ENCODE measurements at places on chromosomes 3 and 15.

DNA sequence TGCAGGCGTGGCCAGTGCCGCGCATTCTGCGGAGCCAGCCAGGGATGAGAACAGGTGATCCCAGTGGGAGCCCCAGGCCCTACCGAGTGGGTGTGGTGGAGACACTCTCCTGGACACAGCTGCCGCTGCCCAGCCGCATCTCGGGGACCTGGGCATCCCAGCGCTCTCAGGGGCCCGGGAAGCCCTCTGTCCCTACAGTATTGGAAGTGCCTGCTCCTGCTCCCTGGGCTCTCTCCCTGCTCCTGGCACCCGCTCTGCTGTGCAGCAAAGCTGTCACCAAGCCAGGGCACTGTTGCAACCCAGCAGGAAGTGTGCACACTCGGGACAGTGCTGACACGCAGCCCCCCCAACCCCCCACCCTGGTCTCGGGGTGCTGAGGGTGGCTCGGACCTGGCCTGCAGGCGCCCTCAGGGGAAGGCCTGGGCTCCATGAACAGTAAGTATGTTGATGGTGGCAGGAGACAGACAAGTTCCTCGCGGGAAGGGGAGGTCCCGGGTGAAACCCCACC, 1177.4 kb upstream of the GBE1 start:
- DNase-seq, result no peak

- peak; percentile 74 for DNase-seq
Measured at GRCh38 chr15:73927476-73928240, 1.4 kb downstream of the LOXL1 start.

DNA sequence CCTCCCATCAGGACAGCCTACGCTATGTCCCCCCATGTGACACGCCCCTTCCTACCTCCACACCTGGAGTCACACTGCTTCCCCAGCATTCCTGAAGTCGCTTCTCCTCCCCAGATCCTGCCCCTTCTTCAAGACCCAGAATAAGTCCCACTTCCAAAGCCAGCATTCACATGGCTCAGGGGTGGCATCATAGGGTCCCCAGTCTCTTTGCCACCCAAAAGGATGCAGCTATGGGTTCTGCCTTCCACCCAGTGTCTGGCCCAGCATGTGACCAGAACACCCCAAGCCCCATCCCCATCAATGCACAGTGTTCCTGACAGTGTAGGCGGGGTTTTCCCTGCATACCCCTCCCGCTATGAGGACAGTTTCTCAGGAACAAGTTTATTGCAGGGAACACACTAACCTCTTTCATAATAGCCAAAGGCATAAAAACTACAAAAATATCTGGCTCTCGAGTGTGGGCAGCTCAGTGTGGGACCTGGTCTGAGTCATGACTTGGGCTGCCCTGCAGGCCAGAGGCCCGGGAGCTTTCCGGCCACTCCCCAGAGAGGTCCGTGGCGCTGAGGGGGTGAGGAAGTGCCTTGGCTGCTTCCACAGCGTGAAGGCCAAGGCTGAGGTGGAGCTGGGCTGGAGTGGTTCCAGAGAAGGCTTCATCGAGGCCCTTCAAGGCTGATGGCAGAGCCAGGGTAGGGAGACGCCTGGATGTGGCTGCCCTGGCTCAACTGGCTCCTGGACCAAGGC, 5.8 kb downstream of the ISLR start:
- DNase-seq, result no peak

GRCh38 chr3:67109651-67110204, 111.6 kb downstream of the KBTBD8 start:
- DNase-seq, result peak; percentile 2

- no peak for DNase-seq
Measured at GRCh38 chr3:172133838-172134237, 94.5 kb downstream of the FNDC3B start.

- DNase-seq, result no peak
Measured at GRCh38 chr3:128515-129172, 67.9 kb upstream of the CHL1 start.

DNA sequence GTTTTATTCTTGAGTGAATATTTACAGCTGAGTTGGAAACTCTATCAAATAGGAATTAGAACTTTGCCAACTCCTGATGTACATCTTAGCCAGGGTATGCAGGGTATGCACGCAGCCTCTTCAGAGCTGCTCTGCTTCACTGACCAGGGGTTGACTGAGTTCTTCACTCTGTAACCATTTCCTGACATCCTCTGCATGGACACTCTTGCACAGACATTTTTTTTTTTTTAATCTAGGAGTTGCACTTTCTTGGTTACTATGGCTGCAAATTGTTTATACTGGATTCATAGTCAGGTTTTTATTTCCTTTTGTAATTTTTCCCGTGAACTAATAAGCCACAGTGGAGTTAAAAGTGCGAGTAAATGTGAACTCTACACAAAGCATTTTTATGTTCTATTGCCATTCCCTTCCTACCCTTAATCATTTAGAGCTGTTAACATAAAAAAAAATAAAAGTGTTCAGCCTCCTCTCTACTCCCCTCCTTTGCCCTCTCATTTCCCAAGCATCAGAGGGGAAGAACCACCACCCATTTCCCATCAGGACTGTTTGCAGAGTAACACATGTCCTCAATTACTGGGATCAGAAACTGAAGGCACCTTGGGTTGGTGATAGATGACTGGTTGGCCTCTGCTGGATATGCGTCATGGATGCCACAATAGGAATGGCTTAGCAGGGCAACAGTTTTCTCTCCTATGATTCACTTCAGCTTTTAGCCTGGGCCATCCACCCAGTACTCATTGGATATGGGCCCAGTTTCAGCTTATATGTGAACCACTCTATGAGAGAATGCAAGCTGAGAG, 54.0 kb downstream of the DUT start:
- no peak for DNase-seq

DNA sequence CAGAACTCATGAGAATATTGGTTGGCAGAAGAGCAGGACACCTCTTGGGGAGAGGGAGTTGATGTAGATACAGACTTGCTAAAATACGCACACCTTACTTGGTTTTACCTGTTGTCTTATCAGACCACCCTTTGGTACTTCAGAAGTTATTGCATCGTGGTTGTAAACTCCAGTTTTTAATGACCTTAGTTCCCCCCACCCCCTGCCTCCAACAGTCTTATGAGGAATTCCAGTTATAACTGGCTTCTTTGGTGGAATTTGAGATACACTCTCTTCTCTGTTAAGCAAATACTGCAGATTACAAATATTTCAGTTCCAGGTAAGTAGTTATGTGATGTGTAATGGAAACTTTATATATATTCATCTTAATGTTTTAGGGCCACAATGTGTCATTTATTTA, 5.0 kb downstream of the SLC25A38 start:
- DNase-seq, result no peak

DNA sequence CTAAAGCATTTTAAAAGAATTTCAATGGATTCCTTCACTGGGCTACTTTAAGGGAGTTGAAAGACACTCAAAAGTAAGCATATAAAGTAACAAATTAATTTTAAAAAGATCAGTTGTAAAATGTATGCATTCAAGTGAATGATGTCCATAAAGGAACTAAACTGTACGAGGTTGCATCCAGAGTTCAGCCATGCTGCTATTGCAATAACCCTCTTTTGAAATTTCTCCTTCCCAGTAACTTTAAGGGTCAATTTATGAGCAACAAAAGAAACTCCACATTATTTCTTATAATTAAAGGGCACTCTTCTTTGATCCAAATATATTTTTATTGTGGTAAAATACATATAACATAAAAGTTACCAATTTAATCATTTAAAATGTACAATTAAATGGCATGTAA, 22.9 kb downstream of the BTLA start:
- no peak for DNase-seq

DNA sequence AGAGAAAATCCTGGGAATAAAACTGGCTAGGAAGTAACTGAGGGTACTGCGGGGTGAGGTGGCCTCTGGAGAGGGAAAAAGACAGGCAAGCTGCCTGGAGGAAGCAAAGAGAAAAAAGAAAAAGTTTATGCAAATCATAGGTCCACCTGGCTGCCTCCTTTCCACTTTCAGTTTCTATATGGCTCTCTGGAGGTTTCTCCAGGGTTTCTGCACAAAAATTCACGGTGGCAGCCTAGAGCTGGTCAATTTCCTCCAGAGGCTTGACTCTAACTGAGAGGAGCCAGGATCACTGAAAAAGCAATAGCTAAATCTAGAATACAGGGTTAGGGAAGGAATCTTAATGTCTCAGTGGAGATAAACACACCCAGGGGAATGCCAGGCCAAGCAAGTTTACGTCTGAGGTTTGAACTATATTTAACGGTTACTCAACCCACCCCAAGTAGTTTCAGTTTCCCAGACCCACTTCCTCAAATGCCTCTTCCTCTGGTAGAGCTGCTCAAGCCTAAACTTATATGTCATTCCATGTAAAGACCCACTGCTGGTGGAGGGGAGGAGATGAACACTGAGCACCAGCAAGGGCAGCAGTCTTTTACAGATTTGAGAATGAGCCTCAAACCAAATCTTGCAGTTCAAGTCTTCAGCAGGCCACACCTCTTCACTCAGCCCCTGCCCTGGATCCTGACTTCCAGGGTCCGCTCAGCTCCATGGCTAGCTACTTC, 5.7 kb downstream of the LYSMD2 start:
- peak; percentile 62 for DNase-seq

DNA sequence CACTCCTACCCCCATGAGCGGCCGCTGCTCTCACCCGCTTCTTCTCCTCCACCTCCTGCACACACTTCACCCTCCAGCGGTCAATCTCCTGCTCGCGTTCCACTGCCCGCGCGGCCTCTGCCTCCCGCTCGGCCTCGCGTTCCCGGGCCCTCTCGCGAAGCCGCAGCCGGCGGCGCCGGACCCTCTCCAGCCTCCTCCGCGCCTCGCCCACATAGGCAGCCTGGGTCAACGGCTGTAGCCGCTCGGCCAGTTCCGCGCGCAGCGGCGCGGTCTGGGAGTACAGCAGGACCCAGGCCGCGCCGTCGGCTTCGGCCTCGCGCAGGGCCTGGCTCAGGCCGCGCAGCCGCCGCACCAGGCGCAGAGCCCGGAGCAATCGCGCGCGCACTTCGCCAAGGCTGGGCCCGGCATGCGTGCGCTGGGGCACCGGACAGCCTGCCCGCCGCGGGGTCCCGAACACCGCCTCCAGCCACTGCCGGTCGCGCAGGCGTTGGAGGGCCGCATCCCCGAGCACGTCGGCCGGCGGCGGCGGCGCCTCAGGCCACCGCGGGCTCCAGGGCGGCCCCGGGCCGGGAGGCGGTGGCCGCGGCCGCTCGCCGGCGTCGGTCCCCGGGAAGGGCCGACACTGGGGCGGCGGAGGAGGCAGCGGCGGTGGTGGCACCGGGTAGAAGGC, 595 bp downstream of the PDCD7 start:
- DNase-seq, result no peak

DNA sequence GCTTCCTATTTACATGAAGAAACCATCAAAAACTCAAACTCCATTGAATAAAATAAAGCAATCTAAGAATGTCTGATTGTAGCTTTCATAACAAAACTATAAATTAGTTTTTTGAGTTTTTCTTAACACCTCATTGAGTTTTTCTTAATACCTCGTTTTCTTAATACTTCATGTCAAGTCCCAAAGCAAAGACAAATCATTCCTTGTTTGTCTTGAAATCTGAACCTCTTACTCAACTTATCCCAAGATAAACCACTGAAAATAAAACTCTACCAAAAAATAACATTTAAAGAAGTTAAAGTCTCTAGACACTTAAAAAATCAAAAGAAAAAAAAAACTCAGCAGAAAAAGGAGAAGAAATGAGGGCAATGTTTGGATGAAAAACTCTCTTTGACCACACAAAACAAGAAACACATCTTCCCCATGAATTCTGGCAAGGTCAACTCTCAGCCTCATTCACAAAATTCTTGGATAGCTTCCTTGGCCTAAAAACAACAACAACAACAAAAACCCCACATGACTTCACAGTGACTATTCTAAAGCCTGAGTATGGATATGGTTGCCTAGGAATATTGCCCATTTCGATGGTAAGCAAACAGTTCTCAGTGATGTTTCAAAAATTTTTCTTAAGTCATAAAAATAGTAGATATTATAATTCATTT, 38.2 kb downstream of the TMCC1 start:
- no peak for DNase-seq

Measured in CD4-positive, alpha-beta T cell treated with Interleukin-2 at 100 ng/mL for 4 hours (primary cell).